HepG2 (cell line): ENCODE measurements at places on chromosomes 12 and 14.

DNA sequence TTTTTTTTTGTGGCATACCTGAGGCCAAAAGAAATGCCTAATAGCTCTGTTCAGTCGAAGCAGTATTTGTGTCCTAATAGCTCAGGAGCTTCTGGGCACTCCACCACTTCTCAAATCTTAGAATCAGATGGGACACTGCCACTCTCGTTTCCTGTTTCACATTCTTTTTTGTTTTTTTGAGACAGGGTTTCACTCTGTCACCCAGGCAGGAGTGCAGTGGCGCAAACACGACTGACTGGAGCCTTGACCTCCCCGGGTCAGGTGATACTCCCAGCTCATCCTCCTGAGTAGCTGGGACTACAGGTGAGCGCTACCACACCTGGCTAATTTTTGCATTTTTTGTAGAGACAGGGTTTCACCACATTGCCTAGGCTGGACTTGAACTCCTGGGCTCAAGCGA lies 52.7 kb downstream of the SPPL3 start:
- H3K4me3 ChIP-seq, result no peak overlapping the region
- no peaks in the 10 kb centered on the region for H3K27me3 ChIP-seq
- 0 out of 3 replicates have a peak, but pooled peaks cover 3% of the 10 kb centered on the region for H3K36me3 ChIP-seq
- no peak for DNase-seq

DNA sequence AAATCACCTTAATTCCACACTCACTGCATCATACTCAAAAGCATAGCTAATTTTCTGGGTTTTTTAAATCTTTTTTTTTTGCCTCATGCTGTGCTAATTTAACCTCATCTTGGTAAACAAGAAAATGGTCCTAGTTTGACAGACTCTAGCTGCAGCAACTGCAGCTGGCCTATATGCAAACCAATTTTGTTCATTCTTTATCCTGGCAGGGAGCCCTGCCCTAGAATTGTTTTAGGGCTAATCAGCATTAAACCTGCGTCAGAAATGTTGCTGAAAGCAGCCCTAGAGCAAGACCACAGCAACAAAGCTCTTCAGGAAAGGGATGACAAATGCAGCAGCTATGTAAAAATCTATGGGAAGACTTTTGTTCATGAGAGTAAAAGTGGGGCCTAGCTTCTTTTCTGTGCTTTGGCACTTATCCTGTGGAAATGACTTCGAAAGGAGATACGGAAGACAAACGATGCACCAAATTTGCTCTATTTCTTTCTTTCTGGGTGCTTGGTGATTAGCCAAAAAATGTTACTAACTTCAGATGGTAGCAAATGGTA lies 72.2 kb downstream of the DENND5B start:
- no peaks in the 10 kb centered on the region for H3K27me3 ChIP-seq
- no peaks in the 10 kb centered on the region for H3K36me3 ChIP-seq
- DNase-seq, result peak; percentile 10

- H3K4me1 ChIP-seq, result no peaks in the 10 kb centered on the region
- H3K36me3 ChIP-seq, result 0 out of 3 replicates have a peak, but pooled peaks cover 2% of the 10 kb centered on the region
- H3K27me3 ChIP-seq, result no peaks in the 10 kb centered on the region
- DNase-seq, result no peak
- H3K27ac ChIP-seq, result no peak overlapping the region
These were observed 48.7 kb downstream of the BCAT1 start for GRCh38 chr12:24900196-24900595.

DNA sequence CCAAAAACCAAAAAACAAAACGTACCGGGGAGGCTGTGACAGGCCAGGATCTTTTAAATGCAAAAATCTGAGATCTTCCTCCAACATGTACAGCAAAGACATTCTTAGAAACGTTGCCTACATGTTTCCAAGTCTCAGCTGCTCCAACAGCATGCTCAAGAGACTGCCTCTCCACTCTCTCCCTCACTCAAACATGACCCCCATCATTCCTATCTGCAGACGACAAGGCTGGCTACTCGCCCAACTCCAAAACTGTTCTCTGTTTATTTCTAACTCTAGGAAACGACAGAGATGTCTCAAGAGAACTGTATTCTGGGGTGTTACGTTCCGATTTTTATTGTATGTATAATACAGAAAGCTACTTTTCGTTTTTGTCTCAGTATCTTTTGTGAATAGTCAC lies 57.5 kb upstream of the TMCC3 start:
- 0 out of 3 replicates have a peak, but pooled peaks cover 3% of the 10 kb centered on the region for H3K27me3 ChIP-seq
- H3K36me3 ChIP-seq, result no peaks in the 10 kb centered on the region
- H3K4me3 ChIP-seq, result no peak overlapping the region
- H3K4me1 ChIP-seq, result no peaks in the 10 kb centered on the region
- DNase-seq, result no peak

- no peaks in the 10 kb centered on the region for H3K36me3 ChIP-seq
- no peak overlapping the region for H3K27ac ChIP-seq
- no peak for DNase-seq
These were observed 313.7 kb downstream of the ADAMTS20 start for GRCh38 chr12:43238281-43238680.

DNA sequence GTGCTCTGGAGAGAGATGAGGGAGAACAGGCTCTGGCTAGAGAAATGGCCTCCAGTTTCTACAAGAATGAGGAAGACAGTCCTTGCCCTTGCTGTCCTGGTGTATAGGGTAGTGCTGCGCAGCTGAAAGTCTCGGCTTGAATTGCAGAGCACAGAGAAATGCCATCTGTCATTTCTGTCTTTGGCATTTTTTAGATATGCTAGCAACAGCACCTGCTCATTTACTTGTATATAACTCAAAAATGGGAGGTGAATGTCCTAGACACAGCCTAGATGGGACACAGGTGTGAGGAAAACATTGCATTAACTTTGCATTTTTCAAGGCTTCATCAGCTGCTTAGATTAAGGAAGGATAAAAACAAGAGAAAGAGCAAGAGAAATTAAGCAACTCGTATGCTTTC lies 35.8 kb downstream of the GPR19 start:
- no peaks in the 10 kb centered on the region for H3K27me3 ChIP-seq
- no peak overlapping the region for H3K27ac ChIP-seq

DNA sequence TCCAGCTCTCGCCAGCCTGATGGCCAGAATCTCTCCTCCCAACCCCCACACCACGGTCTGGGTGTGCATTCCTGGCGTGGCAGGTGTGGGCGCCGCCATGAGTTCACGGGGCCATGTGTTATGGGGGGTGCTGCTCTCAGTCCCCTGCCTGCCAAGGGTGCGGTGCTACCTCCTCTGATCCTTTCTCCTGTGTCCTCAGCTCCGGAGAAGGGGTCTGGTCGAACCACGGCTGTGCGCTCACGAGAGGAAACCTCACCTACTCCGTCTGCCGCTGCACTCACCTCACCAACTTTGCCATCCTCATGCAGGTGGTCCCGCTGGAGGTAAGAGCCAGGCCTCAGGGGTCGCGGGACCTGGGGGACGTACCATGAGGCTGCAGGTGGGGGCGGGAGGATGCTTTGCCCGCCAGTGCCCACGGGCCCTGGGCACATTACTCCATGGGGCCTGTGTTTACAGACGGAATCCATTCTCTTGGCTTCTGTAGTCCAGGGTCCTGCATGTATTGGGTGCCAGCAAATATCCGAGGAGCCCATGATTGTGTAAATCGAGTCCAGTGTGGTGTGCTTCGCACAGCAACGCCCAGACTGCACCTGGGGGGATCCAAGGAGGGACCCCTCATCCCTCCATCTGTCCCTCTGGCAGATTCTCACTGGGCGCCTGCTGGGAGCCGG lies 130.8 kb downstream of the ADGRD1 start:
- H3K27me3 ChIP-seq, result no peaks in the 10 kb centered on the region
- H3K4me3 ChIP-seq, result no peak overlapping the region
- H3K4me1 ChIP-seq, result no peaks in the 10 kb centered on the region
- no peaks in the 10 kb centered on the region for H3K36me3 ChIP-seq
- no peak overlapping the region for H3K27ac ChIP-seq
- no peak for DNase-seq

- H3K4me3 ChIP-seq, result no peak overlapping the region
- H3K4me1 ChIP-seq, result peaks cover 8% of the 10 kb centered on the region
- H3K36me3 ChIP-seq, result no peaks in the 10 kb centered on the region
- no peaks in the 10 kb centered on the region for H3K27me3 ChIP-seq
- H3K27ac ChIP-seq, result no peak overlapping the region
These were observed 258.6 kb downstream of the ZFP36L1 start for GRCh38 chr14:68534276-68534675.

DNA sequence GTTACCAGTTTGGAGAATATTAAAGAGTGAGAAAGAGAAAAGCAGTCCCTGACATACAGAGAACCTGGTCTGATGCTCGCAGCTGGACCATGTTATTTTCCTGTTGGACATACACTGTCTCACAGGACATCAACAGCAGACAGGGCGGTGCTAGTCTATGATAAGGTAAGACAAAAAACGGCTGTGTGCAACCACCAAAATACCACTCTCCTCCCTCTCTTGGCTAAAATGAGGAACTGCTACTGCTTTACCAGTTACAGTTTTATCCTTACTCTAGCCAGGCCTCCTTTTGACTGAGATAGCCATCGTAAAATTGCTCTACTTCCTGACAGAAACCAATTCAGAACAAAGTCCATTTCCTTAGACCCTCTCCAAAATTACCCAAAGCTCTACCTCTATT lies 47.0 kb upstream of the ERGIC2 start:
- no peaks in the 10 kb centered on the region for H3K4me1 ChIP-seq
- no peak overlapping the region for H3K27ac ChIP-seq
- DNase-seq, result peak; percentile 10
- no peak overlapping the region for H3K4me3 ChIP-seq
- no peaks in the 10 kb centered on the region for H3K27me3 ChIP-seq

GRCh38 chr14:89915114-89915878 lies 39.2 kb downstream of the EFCAB11 start:
- H3K4me3 ChIP-seq, result no peak overlapping the region
- no peaks in the 10 kb centered on the region; the same call in 1 of the 2 replicates for H3K36me3 ChIP-seq
- H3K27ac ChIP-seq, result peak overlapping the region; percentile 28
- H3K4me1 ChIP-seq, result peaks cover 38% of the 10 kb centered on the region
- DNase-seq, result peak; percentile 59

DNA sequence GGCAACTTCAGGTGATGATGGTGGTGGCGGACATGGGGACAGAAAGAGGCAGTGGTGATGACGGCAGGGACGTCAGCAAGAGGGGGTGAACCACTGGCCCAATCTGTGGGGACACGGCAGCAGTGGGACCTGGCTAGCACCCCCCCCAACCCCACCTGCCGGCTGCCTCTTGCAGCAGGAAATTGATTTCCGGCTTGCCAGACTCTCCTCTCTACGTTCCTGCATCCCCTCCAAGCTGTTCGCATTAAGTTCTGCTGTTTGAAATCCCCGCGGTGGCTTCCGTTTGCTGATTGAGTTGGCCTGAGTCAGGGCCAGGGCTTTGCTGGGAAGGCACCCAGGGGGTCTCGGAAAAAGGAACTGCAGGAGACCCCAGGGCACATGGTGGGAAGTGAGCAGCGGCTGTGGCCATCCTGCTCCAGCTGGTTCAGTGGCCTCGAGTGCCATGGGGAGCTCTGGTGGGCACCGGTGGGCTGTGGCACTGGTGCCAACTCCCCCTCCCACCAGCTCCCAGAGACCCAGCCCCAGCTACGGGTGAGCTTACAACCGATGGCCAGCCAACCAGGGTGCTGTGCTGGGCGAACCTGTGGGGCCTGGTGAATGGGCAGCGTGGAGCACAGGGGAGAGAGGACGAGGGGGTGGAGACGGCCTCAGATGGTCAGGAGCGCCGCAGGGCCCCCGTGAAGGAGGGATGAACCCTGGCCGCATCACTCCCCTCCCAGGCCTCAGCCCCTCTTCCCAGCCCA lies 14.6 kb upstream of the NUDT14 start:
- no peak overlapping the region for H3K27ac ChIP-seq
- DNase-seq, result no peak
- H3K4me1 ChIP-seq, result peaks cover 37% of the 10 kb centered on the region
- no peak overlapping the region for H3K4me3 ChIP-seq
- no peaks in the 10 kb centered on the region for H3K36me3 ChIP-seq
- peaks cover 81% of the 10 kb centered on the region for H3K27me3 ChIP-seq

GRCh38 chr14:98651037-98651436 lies 621.0 kb downstream of the BCL11B start:
- H3K4me3 ChIP-seq, result no peak overlapping the region
- DNase-seq, result no peak
- no peaks in the 10 kb centered on the region for H3K4me1 ChIP-seq
- H3K27me3 ChIP-seq, result no peaks in the 10 kb centered on the region
- no peaks in the 10 kb centered on the region for H3K36me3 ChIP-seq
- no peak overlapping the region for H3K27ac ChIP-seq

GRCh38 chr14:103729496-103730448 lies 14.2 kb downstream of the ZFYVE21 start:
- no peak overlapping the region for H3K4me3 ChIP-seq
- no peaks in the 10 kb centered on the region for H3K27me3 ChIP-seq
- H3K27ac ChIP-seq, result no peak overlapping the region
- no peaks in the 10 kb centered on the region for H3K4me1 ChIP-seq
- H3K36me3 ChIP-seq, result peaks cover 60% of the 10 kb centered on the region

GRCh38 chr12:118102070-118102469 lies 1.7 kb downstream of the VSIG10 start:
- peak; percentile 39 for DNase-seq
- peaks cover 37% of the 10 kb centered on the region for H3K4me1 ChIP-seq
- H3K36me3 ChIP-seq, result no peaks in the 10 kb centered on the region
- no peak overlapping the region for H3K27ac ChIP-seq
- H3K4me3 ChIP-seq, result no peak overlapping the region; the same call in 1 of the 2 replicates
- H3K27me3 ChIP-seq, result no peaks in the 10 kb centered on the region

DNA sequence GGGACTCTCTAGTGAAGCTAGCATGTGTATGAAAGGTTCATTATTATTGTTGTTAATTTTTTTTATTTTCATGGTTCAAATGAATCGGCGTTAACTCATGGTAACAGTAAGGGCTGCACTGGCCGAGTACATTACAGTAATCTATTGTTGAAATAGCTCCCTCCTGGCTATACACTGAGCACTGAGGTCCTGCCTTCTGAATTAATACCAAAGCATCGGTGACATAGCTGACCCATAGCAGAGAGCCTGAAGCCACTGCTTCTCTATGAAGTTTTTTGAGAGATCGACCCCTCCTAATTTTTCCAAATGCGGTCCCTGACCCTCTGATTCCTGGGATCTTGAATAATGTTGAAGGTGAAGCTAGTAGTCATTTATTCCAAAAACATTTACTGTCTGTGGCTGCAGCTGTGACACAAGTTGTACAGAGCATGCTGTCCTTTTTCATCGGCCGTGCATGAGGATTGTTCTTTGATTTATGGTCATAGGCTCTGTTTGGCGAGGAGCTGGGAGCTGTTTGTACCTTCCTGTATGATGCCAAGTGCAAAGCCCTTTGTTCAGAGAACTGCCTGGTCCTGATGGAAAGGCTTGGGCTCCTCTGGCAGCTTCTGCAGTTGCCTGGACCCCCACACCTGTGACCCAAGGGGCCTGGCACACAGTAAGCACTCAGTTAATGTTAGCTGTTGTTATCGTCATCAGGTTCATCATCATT lies 486.5 kb downstream of the EGLN3 start:
- no peak overlapping the region for H3K27ac ChIP-seq
- no peaks in the 10 kb centered on the region for H3K36me3 ChIP-seq
- no peaks in the 10 kb centered on the region for H3K4me1 ChIP-seq
- no peak for DNase-seq
- H3K27me3 ChIP-seq, result peaks cover 12% of the 10 kb centered on the region; the same call in 1 of the 3 replicates

GRCh38 chr12:57869298-57869926 lies 22.9 kb upstream of the CTDSP2 start:
- no peak overlapping the region for H3K27ac ChIP-seq
- H3K4me1 ChIP-seq, result peaks cover 14% of the 10 kb centered on the region
- no peak overlapping the region for H3K4me3 ChIP-seq
- peaks cover 3% of the 10 kb centered on the region for H3K27me3 ChIP-seq
- no peak for DNase-seq

- H3K36me3 ChIP-seq, result no peaks in the 10 kb centered on the region
- H3K4me3 ChIP-seq, result no peak overlapping the region
- no peak overlapping the region for H3K27ac ChIP-seq
- H3K4me1 ChIP-seq, result no peaks in the 10 kb centered on the region
These were observed 15.0 kb upstream of the NEDD1 start for GRCh38 chr12:96892104-96892503.

- no peak overlapping the region for H3K4me3 ChIP-seq
- no peaks in the 10 kb centered on the region for H3K36me3 ChIP-seq
- no peaks in the 10 kb centered on the region for H3K27me3 ChIP-seq
- no peaks in the 10 kb centered on the region for H3K4me1 ChIP-seq
These were observed 321.1 kb downstream of the NOVA1 start for GRCh38 chr14:26276757-26277156.
